ENCODE measurements at places on chromosomes 1 and 21.
A peak's percentile ranks its signal among the peaks of the same experiment; 100 is the strongest.

GRCh38 chr1:54088385-54088784, 35.0 kb downstream of the TCEANC2 start:
- no peak for DNase-seq

DNA sequence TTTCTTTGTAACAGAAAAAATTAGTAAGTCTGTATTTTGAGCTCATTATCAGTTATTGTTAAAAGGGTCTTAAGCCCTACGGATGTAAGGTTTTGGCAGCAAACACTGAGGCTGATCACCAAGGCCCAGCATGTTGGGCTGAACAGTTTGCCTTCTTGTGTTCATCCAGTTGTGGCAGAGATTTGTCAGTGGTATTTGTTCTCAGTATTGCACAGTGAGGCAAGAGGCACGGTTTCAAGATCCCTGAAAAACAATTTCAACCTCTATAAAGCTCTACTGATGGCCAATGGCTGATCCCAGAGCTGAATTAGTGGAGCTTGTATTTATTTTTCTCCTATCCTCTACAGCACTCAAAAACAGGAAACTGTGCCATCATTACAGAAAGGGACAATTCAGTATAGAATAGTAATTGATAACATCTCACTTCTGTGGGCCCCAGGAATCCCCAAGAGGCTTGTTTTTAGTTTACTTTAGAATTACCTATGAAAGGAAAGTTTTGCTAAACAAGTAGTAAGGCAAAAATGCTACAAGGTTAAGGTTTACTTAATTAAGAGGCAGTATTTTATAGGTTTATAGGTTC, 191.8 kb upstream of the RAB4A start:
- no peak for DNase-seq

GRCh38 chr1:209208648-209209047, 374.9 kb upstream of the CAMK1G start:
- DNase-seq: no peak

GRCh38 chr1:67149179-67149770, 14.5 kb upstream of the C1orf141 start:
- peak; percentile 56 for DNase-seq

DNA sequence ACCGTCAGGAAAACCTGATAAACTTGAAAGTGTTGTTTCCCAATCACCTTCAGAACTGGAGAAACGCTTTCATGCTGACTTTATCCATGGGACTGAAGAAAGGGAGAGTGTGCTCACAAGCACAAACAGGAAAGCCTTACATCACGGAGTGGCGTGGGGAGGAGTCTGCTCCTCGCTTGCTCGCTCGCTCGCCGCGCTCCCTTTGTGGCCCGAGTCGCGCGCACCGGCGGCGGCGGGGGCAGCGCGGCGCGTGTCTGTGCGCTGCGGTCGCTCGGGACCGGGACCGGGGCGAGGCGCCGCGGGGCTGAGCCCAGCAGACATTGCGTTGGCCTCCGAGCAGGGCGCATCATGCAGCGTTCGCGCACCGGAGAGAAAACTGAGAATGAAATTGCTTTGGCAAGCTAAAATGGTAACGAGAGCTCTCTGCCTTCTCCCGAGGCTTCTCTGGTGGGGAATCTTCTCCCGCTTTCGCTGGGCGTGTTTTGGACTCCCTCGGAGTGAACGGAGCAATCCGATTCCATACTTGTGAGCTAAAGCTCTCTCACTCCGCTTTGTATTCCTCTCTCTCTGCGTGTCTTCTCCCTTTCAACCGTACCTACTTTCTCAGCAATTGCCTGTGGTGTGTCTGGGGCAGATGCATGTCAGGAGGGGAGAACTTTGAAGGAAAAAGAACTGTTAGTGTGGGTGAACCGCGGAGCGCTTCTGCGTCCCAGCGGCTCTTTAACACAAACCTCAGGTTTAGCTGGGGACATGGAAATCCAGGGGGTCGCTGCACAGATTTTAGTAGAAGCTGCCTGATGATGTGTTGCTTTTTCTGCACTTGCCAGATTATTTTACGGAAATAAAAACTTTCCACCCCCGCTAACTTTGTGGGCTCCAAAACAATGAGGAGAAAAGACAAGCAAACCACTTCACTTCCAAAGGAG, at the start of gene RGL1:
Gene RGL1 (plus strand): TSS at position 205 of the 926 bp plus-strand sequence. CDS start 178 bp downstream, at position 383.
- DNase-seq: no peak

GRCh38 chr1:46522184-46522968, 29.1 kb downstream of the KNCN start:
- no peak for DNase-seq

DNA sequence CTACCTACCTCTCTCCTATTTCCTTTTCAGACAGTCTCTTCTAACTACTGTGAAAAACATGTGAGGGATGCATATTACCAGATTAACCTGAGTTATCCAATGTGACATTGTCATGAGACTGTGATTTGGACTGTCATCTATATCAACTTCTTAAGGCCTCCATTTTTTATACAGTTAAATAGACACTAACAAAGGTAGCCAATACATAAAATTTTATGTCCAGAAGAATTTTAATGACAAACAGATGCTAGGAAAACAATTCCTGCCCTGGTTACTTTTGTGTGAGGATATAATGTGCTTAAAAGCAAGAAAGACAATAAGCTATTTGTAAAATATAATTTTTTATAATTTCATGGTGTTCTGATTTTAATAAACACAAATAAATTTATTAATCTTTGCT, 136.2 kb downstream of the DPYD start:
- DNase-seq: no peak

DNA sequence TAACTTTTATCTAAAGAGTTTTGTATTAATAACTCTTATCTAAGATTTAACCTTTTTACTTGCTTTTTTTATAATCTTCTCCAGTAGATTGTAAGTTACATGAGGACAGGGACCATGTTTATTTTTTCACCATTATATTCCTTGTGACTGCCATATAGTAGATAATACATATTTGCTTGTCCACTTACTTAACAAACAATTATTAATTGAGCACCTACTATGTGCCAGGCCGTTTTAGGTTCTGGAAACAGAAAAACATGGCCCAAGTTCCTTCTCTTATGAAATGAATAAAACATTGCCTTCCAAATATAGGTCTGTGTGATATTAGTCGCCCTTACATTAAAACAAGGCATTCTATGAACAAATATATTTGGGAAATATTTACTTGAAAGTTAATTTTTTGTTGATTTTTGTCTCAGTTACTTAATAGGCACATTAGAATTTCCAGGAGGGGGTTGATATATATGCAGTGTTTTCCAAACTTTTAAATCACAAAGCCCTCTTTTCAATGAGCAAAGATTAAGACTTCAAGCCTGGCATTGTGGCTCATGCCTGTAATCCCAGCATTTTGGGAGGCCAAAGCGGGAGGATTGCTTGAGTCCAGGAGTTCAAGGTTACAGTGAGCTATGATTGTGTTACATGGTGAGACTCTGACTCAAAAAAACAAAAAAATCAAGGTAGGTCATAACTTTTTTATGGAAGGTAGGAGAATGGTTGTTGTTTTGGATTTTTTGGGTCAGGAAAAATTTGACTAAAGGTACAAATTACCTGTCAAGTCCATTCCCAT, 22.7 kb downstream of the CDKN2C start:
- no peak for DNase-seq

DNA sequence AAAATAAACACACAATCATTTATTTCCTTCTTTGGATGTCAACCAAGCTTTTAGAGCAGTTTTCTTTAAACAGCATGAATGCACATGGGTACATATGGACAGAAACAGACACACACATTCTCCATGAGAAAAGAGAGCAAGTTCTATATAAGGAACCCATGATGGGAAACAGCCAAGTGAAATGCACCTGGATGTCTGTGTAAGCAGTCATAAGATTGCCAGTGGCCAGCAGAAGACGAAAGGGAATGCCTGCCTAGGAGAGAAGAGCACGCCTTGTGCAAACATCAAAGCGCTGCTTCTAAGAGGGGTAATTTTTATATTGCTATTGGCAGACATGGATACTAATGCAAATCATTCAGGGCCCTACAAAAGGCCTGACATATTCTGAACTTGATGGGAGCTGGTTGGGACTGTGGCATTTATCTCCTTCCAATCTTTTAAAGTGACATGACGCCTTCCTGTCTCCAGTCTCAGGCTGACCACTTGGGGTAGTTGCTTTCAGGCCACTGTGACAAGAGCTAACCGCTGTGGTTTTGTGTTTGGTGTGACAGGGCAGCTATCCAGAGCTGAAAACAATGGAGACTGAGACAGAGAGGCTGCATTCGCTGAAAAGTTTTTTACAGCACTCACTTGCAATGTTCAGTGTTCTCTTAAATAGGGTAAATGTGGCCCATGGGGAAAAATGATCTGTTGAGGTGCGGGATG, 75.0 kb upstream of the DPT start:
- DNase-seq: no peak

- DNase-seq: no peak
Observed at GRCh38 chr1:204744107-204744779, 58.7 kb upstream of the LRRN2 start.

DNA sequence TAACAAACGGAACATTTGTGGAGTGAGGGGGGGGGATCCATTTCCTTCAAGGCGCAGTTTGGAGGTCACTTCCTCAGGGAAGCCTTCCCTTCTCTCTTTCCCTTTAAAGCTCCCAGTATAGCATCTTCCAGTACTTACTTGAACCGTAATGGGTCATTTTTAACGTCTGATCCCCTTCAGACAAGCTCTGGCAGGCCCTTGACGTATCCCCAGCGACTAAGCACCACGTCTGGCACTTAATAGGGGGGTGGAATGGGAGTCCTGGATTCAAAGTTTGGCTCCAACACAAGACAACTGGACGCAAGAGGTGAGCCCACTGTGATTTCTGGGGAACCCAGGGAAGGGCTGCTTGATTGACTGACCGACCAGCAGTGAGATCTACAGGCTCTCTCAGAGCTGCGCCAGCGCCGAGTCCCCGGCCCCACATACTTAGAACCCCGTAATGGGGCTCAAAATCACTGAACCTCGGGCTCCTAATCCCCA, 441 bp downstream of the YARS1 start:
- DNase-seq: no peak

Measured in T-cell (primary cell).